Large intestine (tissue), 12 donors: ENCODE measurements at places on chromosomes 5 and 9.
A peak's percentile ranks its signal among the peaks of the same experiment; 100 is the strongest.

DNA sequence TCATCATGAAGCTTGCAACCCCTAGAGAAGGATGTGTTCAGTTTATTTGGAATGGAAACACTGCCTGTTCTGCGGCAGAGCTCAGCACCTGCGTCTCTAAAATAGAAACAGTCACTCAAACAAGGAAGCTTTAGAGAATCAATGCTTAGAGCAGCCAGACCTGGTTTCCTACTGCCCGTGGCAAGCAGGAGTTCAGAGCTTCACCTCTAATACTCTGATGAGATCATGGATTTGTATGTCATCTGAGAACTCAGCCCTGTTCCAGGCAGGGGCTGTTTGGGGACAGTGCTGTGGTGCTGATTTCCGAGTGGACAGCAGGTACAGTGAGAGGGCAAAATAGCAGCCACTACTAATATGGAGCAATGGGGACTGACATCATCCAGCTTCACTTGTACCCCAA lies 236.0 kb upstream of the IRX1 start:
- H3K27ac ChIP-seq = no peak overlapping the region
- H3K27me3 ChIP-seq = no peaks in the 10 kb centered on the region

DNA sequence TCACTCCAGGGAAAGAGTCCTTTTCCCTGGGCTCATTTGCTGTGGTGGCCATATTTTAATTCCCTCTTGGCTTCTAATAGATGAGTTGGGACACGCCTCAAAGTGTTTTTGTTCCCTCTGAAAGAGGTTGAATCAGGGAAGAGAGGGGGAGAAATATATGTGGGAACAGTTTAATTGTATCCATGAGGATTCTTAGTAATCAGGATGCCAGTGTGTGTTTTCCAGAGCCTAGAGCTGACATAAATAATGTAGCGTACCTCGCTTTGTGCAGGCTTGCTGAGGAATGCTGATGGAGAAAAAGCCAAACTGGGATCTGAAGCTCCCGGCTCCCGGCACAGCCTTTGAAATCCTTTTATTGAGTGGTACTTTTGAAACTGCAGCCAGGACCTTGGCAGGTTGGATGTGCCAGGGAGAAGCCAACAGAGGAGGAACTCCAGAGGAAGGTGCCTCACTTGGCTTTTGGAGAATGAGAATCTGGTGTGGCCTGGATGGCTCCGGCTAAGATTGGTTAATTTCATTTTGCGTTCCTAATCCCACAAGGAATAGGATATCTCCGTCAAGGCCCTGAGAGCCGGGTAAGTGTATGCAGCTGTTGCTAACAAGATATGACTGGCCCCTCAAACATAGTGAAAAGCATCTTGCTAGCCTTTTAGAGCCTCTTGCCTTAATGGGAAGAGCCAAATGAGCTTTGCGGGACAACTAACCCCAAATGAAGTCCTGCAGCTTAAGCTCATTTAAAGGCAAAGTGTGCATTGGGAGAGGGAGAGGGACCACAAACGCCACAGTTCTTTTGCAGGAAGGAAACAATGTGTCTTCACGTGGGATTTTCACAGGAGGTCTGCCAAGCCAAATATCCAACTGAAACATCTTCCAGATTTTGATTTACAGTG lies 471.1 kb upstream of the WWC1 start:
- H3K4me1 ChIP-seq = no peaks in the 10 kb centered on the region
- H3K27me3 ChIP-seq = no peaks in the 10 kb centered on the region
- no peak for DNase-seq

DNA sequence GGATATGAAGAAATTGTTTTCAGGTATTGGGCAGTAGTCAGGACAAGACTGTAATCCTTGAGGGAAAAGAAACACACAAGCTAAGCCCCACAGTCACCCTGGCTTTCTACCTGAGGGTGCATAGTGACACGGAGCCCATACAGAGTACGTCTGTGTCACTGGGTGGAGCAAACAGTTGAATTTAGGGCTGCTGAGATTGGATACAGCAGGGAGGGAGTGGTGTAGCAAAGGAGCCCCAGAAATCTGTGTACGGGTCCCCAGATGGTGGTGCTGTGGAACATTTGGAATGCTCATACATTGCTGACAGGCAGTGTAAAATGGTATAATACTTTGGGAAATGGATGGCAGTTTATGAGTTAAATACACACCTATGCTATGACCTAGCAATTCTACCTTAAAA lies 5.1 kb downstream of the TRMT10B start:
- no peak for DNase-seq
- no peaks in the 10 kb centered on the region for H3K27me3 ChIP-seq
- peaks cover 2% of the 10 kb centered on the region for H3K36me3 ChIP-seq
- peaks cover 19% of the 10 kb centered on the region for H3K4me1 ChIP-seq
- no peak overlapping the region for H3K27ac ChIP-seq
- H3K4me3 ChIP-seq = no peak overlapping the region

GRCh38 chr5:109936996-109937395 lies 247.3 kb downstream of the MAN2A1 start:
- H3K27ac ChIP-seq = no peak overlapping the region
- H3K4me1 ChIP-seq = no peaks in the 10 kb centered on the region
- H3K27me3 ChIP-seq = no peaks in the 10 kb centered on the region
- H3K36me3 ChIP-seq = no peaks in the 10 kb centered on the region

GRCh38 chr9:14054096-14054495 lies 259.8 kb downstream of the NFIB start:
- H3K27ac ChIP-seq = no peak overlapping the region
- H3K4me1 ChIP-seq = no peaks in the 10 kb centered on the region
- H3K36me3 ChIP-seq = no peaks in the 10 kb centered on the region
- H3K27me3 ChIP-seq = no peaks in the 10 kb centered on the region

GRCh38 chr5:73701566-73701965 lies 75.6 kb downstream of the ARHGEF28 start:
- no peak for DNase-seq
- no peak overlapping the region for H3K27ac ChIP-seq
- H3K4me1 ChIP-seq = no peaks in the 10 kb centered on the region
- H3K27me3 ChIP-seq = peaks cover 2% of the 10 kb centered on the region

DNA sequence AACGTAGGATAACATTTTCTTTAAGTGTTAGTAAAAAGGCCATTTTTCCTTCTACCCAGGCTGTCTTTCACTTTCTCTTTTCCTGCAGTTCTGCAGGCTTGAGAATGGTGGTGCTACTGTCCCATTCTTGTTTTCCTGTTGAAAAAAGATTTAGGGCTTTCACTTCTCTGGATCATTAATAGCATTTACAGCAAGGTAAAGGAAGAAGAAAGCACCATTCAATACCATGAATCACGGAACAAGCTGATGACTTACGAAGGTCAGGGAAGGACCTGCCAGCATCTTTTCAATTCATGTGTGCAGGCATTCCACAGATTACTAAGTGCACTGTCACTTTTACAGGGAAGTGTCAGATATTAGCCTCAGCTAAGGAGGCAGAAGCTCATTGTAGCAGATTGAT lies 292.8 kb downstream of the YTHDC2 start:
- H3K4me3 ChIP-seq = no peak overlapping the region
- H3K27ac ChIP-seq = peak overlapping the region; percentile 32
- no peaks in the 10 kb centered on the region for H3K36me3 ChIP-seq
- no peaks in the 10 kb centered on the region for H3K27me3 ChIP-seq
- H3K4me1 ChIP-seq = peaks cover 3% of the 10 kb centered on the region

GRCh38 chr9:129028192-129028966 lies at the start of gene SH3GLB2:
TSS of gene SH3GLB2 (minus strand) at chr9:129028331. CDS start at chr9:129028154, 177 bp downstream.
- peaks cover 31% of the 10 kb centered on the region for H3K4me1 ChIP-seq
- peak; percentile 93 for DNase-seq
- no peaks in the 10 kb centered on the region for H3K27me3 ChIP-seq
- peak within 1 kb of the TSS; percentile 47 for H3K27ac ChIP-seq
- H3K4me3 ChIP-seq = peak within 1 kb of the TSS; percentile 90

DNA sequence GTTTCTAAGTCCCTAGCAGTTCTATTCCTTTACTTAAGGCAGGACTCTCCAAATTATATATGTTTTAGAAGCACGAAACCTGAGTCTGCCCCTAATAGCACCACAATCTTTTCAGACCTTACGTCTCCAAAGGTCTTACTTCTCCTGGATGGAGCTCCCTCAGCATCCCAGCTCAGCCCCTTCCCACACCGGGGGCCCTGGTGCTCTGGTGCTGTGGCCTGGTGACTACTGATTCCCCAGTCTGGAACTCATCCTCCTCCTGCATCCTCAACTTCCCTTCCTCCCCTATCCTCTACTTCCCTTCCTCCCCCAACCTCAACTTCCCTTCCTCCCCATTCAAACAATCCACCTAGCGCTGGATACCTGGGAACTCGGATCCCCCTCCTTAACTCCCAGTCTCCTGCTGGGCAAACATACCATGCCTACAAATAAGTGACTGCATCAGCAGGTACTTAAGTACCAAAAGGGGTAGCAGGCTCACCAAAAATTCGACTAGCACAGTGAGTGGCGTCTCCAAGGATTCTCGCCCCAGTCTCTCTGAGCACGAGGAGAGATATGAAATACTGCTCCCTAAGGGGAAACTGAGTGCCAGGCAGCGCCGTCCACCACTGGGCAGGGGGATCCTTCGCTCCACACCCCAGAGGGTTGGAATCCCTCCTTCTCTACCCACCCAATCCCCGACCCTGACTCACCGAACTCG lies 831 bp downstream of the IGFBPL1 start:
- H3K27me3 ChIP-seq = peaks cover 42% of the 10 kb centered on the region

- no peaks in the 10 kb centered on the region for H3K36me3 ChIP-seq
- H3K4me1 ChIP-seq = peaks cover 8% of the 10 kb centered on the region
- no peaks in the 10 kb centered on the region for H3K27me3 ChIP-seq
- no peak overlapping the region for H3K4me3 ChIP-seq
- H3K27ac ChIP-seq = no peak overlapping the region
- no peak for DNase-seq
These were observed 68.3 kb downstream of the IQGAP2 start for GRCh38 chr5:76471406-76471805.

DNA sequence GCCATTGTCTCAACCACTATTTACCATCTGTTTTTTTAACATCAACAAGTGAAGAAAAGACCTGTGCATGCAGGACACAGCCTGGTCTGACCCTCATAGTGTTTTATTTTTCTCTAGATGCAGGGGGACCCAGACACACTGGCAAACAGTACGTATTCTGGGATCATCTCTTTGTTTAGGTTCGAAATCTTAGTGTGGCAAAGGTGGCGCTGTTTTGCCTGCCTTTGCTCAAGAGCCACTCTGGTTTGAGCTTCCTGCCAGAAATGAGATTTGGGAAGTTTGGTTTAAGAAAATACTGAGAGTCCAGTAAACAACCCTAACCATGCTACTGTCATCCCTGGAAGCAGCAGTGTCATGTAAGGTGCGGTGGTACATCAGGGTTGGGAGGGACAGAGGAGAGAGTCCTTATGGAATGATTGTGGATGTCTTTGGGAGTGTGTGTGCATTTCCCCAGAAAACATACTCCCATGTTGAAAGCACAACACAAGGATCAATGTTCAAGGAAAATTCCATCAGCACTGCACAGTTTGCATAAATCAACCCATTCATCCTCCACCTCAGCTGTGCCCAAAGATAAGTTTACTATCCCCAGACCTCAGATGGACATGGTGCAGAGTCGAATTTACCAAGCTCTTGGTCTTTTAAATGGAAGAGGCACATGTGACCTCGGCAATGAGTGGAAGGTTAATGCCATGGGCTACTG lies 34.0 kb upstream of the FLT4 start:
- no peak overlapping the region for H3K27ac ChIP-seq
- no peaks in the 10 kb centered on the region for H3K36me3 ChIP-seq
- DNase-seq = no peak
- no peaks in the 10 kb centered on the region for H3K4me1 ChIP-seq
- H3K27me3 ChIP-seq = peaks cover 5% of the 10 kb centered on the region

GRCh38 chr5:172727551-172727950 lies 43.4 kb downstream of the DUSP1 start:
- no peak overlapping the region for H3K4me3 ChIP-seq
- DNase-seq = no peak
- no peaks in the 10 kb centered on the region for H3K36me3 ChIP-seq
- peaks cover 8% of the 10 kb centered on the region for H3K27me3 ChIP-seq
- no peak overlapping the region for H3K27ac ChIP-seq

DNA sequence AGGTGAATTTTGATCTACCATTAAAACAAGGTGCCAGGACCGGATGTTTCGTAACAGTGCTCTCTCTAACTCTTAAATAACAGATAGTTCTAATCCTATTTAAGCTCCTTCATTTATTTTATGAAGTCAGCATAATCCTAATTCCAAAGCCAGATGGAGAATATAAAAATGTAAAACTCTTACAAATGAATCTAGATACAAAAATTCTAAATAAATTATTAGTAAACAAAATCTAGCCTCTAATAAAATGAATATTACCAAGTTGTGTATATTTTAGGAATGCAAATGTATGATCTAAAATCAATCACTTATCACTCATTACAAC lies 32.4 kb upstream of the IL33 start:
- no peaks in the 10 kb centered on the region for H3K36me3 ChIP-seq
- no peaks in the 10 kb centered on the region for H3K27me3 ChIP-seq
- no peak overlapping the region for H3K27ac ChIP-seq
- H3K4me1 ChIP-seq = no peaks in the 10 kb centered on the region

DNA sequence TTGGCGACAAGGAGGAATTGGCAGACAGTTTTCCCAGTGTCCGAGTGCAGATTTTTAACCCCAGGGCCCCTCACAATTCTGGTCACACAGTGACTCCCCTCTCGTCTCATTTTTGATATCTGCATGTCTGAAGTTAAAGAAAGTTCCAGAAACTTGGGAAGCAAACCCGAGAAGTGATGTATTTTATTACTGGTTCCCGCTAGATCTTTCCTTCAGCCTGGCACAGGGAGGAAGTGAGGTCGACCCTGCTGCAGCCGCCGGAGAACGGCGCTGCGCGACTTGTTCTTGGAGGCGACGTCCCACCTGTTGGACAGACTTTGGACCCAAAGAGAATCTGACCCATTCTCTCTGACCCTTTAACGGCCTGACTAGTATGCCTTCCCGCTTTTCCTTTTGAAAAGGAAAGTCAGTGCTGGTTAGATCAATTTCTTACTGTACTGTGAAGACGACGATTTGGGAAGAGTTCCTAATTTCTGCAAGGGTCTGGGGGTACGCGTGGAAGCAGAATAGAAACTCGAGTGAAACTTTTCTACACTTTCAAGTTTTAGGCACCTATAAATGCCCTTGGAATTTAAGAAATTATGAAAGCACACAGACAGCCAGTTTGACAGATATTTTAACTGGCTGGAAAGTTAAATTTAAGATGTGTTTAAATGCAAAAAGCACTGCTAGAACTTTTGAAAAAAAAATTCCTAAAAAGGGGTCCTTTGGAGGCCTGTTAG lies 744 bp downstream of the OTULIN start:
- H3K27me3 ChIP-seq = no peaks in the 10 kb centered on the region
- peaks cover 27% of the 10 kb centered on the region for H3K4me1 ChIP-seq
- H3K4me3 ChIP-seq = peak overlapping the region; percentile 75
- peak overlapping the region; percentile 97 for H3K27ac ChIP-seq

DNA sequence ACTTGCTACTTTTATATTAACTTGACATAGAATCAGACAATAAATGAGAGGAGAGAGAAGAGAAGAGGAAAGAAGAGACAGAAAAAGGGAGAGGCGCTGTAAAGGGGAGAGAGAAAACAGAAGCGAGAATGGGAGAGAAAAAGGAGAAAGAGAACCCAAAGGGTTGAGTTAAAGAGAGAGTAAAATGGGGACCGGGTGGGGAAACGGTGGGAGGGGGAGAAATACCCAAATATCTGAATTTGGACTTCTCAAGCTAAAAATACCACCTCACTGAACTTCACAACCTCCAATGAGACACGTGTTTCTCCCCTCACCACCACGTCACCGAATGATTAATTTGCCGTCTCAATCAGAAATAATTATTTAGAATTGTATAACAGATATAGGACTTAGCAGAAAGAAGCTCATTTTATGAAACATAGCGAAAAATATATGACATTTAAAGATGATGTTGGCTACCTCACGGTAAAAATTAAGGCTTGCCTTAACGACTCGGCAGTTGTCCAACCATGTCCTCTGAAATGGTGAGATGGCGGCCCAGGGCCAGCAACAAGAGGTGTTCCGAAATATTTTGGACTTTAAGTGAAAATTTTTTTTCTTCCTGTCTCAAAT lies 204.1 kb downstream of the MEF2C start:
- H3K36me3 ChIP-seq = no peaks in the 10 kb centered on the region
- H3K4me3 ChIP-seq = no peak overlapping the region
- no peak for DNase-seq
- H3K27me3 ChIP-seq = peaks cover 98% of the 10 kb centered on the region
- H3K4me1 ChIP-seq = peaks cover 7% of the 10 kb centered on the region
